Activated CD8-positive, alpha-beta memory T cell treated with anti-CD3 and anti-CD28 coated beads, Interleukin-2, amount 10 ng/mL, durations not matched to agents 7 days and 5 days (primary cell): ENCODE measurements at places on chromosomes 2 and 18. TPM values are rescaled to one million over a fixed set of nuclear protein-coding genes. Genes with fewer than 3 reads are reported as not detected.

GRCh38 chr18:67433971-67434370 lies 82.5 kb downstream of the DSEL start:
- no peak for DNase-seq

GRCh38 chr18:48996901-48997463 lies 46.2 kb upstream of the SMAD7 start:
- no peak for DNase-seq

GRCh38 chr2:15734674-15735483 lies 143.2 kb downstream of the DDX1 start:
- DNase-seq, result no peak

GRCh38 chr2:7448578-7449264 lies 531.5 kb downstream of the RNF144A start:
- DNase-seq, result no peak

- no peak for DNase-seq
These were observed 128.3 kb downstream of the CYRIA start for GRCh38 chr2:16537347-16537746.

DNA sequence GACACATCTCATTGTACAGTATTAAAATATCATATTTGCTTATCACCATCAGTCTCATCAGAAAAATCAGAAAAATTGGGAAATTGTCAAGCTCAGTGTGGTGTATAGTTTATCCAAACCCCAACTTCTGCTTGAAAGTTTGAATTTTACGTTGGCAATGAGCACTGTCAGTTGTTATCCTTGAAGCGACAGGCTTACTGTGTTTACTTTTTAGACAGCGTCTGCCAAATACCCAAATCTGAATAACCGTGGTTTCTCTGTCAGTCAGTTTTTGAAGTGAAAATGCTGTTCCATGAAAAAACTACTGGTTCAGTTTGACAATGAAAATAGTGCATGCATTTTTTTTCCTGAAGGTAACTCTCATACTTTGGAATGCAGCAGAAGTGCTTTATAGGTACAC lies 70.2 kb downstream of the PARD3B start:
- DNase-seq, result no peak

GRCh38 chr2:198374375-198375082 lies 570.1 kb downstream of the PLCL1 start:
- peak; percentile 44 for DNase-seq

GRCh38 chr2:88167740-88168139 lies 2.4 kb upstream of the THNSL2 start:
- DNase-seq, result no peak

- peak; percentile 77 for DNase-seq
These were observed 19.8 kb downstream of the HDAC4 start for GRCh38 chr2:239380831-239381708.

GRCh38 chr2:219433666-219434467 lies 776 bp upstream of the SPEG start:
- DNase-seq, result no peak

DNA sequence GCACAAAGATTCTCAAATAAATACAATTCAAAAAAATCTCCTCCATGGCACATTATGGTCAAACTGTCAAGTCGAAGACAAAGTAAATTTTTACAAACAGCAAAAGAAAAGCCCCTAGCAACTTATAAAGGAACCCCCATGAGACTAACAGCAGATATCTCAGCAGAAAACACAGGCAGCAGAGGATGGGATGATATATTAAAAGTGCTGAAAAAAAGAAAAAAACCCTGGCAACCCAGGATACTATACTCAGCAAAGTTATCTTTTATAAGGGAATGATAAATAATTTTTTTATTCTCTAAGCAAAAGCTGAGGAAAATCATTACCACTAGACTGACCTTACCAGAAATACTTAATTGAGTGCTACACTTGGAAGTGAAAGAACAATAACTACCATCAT lies 326.4 kb downstream of the CYRIA start:
- no peak for DNase-seq

- DNase-seq, result no peak
These were observed 1269.4 kb upstream of the CHAC2 start for GRCh38 chr2:52498077-52498750.

GRCh38 chr18:13239171-13239956 lies 20.8 kb downstream of the LDLRAD4 start:
- DNase-seq, result no peak

DNA sequence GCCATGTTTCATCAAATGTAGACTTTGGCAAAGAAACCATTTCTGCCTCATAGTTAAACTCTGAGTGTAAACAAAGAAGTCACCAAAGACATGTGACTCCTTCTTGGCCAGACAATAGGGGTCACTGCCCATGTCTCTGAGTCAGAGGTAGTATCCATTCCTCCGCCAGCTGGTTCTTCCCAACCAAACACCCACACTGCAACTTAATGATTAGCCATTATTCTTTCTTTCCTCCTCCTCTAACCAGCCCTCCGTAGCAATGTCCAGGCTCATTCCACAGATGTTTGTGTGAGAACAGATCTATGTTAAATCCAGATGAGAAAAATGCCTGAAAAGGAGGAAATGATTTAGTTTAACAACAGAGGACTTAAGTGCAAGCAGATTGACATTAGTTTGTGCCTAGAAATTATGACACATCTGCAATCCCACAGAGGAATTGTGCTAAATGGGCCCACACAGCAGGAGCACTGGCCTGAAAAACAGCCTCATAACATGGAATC lies 127.9 kb upstream of the SH3BP4 start:
- no peak for DNase-seq

GRCh38 chr2:99156891-99157290 lies 2.1 kb downstream of the LIPT1 start:
- DNase-seq, result no peak

DNA sequence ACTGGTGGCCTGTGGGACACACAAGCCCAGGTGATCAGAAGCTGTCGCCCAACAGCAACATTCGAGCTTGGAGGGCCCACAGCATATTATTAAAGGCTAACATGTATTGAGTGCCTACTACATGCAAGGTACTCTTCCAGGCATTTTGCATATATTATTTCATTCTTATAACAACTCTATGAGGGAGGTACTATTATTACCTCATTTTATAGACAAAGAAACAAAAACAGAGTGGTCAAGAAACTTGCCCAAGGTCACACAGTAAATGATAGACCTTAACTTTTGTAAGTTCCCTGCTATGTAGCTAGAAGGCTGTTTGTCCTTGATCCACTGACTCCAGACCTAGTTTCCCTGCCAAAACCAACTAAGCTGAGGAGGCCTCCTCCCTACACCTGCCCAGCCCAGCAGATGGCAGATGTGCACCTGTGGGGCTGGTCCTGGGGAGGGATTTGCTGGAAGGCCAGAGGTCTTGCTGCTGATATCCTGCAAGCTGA lies 35.7 kb downstream of the KANSL3 start:
- peak; percentile 53 for DNase-seq

- DNase-seq, result no peak
These were observed 172.0 kb downstream of the SRBD1 start for GRCh38 chr2:45438872-45439665.

GRCh38 chr2:119548516-119549120 lies 4.4 kb downstream of the CFAP221 start:
- no peak for DNase-seq

DNA sequence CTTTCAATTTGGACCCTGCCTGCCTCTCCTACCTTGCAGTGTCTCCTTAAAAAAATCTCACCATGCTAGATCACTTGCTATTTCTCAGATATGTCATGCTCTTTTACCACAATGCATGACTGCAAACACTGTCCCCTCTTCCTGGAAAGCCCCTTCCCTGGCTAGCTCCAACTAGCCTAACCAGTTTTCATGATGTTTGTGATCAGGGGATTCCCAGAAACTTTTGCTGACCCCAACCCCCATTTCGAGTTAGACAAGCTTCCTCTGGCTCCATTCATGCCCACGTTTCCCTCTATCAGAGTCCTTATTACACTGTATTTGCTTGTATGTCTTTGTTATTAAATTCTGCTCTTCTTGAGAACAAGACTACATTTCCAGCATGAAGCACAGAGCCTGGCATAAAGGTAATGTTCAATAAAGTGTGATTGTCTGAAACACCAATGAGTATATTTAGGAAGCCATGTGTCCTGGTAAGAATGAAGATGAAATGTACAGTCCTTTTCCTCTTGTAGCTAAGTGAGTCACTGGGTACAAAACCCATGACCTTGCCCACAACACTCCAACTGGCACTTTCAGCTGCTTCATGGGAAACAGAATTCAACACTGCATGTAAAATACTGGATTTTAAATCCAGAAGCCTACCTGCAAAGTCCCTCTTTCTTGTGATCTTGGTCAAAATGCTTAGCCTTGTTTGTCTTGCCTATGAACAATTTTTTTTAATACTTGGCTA lies 62.0 kb upstream of the ATL2 start:
- DNase-seq, result no peak

DNA sequence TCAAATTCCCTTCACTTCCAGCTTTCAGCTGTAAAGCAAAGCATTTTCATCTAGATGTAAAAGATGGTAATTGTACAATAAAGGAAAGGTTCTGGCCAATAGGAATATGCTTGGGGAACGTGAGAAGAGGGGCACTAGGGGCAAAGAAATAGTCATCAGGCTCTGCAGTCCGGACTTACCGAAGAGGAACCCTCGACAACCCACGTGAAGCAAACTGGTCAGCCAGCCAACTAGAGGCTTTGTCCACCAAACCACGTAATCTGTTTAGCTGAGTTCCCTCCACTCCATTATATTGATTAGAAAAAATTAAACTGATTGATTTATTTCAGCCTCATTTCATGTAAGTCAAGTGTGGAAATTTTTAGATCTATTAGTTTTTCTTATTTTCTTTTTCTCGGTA lies 300.4 kb upstream of the FANCL start:
- DNase-seq, result no peak

DNA sequence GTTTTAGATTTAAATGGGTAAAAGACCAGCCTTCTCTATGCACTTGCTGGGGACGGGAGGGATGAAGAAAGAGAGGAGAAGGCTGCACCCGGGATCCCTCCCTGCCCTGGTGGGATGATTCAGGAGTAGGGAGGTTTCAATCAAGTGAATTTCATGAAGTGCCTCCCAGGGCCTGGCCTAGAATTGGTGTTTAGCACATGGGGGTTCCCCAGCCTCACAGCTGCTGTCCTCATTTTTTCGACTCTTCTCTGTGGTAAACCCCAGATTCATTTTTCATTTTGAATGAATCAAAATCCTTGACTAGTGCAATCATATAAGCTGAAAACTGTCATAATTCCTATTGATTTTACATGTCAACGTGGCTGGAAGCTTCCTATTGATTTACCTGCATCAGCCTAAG lies 81.1 kb downstream of the LPIN1 start:
- peak; percentile 47 for DNase-seq

The IL1A gene
- 0.23 TPM for total RNA-seq

The CRYGD gene
- total RNA-seq, result not detected

The DUSP28 gene
- total RNA-seq, result 10.1 TPM

The MC5R gene
- total RNA-seq, result not detected

The RESP18 gene
- total RNA-seq, result not detected
